HFFc6 (cell line): ENCODE measurements at places on chromosomes 3 and 15. TPM values are rescaled to one million over a fixed set of nuclear protein-coding genes. Genes with fewer than 3 reads are reported as not detected.

GRCh38 chr3:178754852-178755510 lies 218.7 kb downstream of the KCNMB2 start:
- no peak for DNase-seq

Gene P2RY13
- not detected in 3 replicates for total RNA-seq

DNA sequence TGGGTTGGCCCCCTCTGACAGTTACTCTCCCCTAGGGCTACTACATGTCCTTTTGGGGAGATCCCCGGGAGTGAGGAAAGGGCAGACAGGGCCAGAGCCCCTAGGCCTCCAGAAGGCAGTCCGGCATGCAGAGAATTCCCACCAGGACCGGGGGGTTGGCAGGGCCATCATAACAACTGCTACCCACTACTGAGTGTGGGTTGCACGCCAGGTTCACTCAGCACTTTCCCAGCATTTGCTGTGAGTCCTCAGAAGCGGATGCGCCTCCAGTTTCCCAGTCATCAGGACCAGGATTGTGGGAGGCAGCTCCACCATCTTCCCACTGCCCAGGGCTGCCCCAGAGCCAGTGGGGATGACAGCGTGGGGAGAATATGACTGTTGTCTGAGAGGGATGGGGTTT lies 51.2 kb upstream of the HERC1 start:
- DNase-seq = no peak

Gene CCK
- total RNA-seq = not detected in 3 replicates

Gene XCR1
- total RNA-seq = not detected in 3 replicates

DNA sequence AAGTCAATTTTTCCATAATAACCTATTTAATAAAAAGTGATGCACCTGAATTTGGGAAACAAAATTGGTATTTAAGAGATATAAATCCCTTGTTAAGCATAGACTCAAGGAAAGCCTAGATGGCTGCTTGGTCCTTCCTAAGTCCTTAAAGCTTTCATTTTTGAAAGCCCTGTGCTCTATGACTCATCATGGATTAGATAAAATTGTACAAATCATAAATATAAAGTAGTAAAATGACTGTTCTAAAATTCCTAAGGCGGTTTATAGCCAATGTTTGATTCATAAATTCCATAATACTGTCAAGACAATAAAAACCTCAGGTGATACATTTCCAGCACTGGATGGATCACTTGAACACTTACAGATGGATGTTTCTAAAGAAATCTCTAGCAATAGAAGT lies 730.8 kb upstream of the EPHA6 start:
- DNase-seq = no peak

Gene ARGFX
- total RNA-seq = not detected in 3 replicates

- DNase-seq = no peak
These were observed 5.4 kb upstream of the ACP3 start for GRCh38 chr3:132311841-132312240.

Gene SEC62
- 108 to 143 TPM (median 125 TPM) in 3 replicates for total RNA-seq

DNA sequence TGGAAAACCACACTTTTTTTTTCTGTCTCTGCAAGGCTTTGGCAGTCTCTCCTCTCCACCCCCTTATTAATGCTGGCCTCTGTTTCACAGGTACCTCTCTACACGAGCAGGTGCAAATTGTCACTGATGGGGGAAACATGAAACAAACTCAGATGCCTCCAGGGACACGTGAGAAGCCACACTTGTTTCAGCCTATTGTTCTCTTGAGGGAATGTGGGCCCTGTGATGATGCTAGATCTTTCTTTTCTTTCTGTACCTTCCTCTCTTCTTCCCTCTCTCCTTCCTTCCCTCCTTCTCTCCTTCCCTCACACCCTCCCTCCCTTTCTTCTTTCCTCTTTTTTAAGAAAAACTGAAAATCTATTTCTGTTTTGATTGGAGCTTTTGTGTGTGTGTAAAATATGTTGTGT lies 5.7 kb upstream of the BLM start:
- DNase-seq = no peak

Gene SLC7A14
- total RNA-seq = 0.42 and 0.43 TPM in 2 replicates

GRCh38 chr3:59406943-59407342 lies 357.1 kb upstream of the CFAP20DC start:
- no peak for DNase-seq
